ENCODE measurements at places on chromosomes 11 and 22. TPM values are rescaled to one million over a fixed set of nuclear protein-coding genes. Genes with fewer than 3 reads are reported as not detected.

HSPB2 gene
- not detected for total RNA-seq

IGLL5 gene
- total RNA-seq, result not detected

OR5A1 gene
- total RNA-seq, result under 0.01 TPM

OR56A1 gene
- 0.14 TPM for total RNA-seq

ZNF70 gene
- total RNA-seq, result 2.3 TPM

APOA5 gene
- total RNA-seq, result not detected

Measured in dermis blood vessel endothelial cell (primary cell).